ENCODE measurements at places on chromosomes 12 and 14. TPM values are rescaled to one million over a fixed set of nuclear protein-coding genes. Genes with fewer than 3 reads are reported as not detected.

- no peak for DNase-seq
These were observed 30.8 kb upstream of the CDK17 start for GRCh38 chr12:96431067-96431466.

- DNase-seq, result peak; percentile 13
These were observed at the start of gene PPFIA2 for GRCh38 chr12:81759190-81760051. Gene PPFIA2 (minus strand): TSS chr12:81759350.

GRCh38 chr12:78863482-78864402 lies 832 bp upstream of the SYT1 start:
- peak; percentile 48 for DNase-seq

DNA sequence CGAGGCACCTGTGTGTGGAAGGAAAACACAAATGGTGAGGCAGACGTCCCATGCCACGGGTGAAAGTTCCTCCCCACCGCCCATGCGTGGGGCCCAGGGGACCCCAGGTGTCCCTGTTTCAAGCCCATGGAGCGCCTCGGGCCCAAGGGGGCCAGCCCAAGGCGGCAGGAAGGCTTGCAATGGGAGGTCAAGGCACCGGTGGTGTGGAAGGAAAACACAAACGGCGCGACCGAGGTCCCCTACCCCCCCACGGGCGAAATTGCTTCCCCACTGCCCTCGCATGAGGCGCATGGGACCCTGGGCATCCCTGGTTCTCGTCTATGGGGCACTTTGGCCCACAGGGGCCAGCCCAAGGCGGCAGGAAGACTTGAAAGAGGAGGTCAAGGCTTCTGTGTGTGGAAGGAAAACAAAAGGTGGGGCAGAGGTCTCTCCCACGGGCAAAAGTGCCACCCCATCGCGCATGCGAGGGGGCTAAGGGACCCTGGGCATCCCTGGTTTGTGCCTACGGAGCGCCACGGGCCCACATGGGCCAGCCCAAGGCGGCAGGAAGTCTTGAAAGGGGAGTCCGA lies 379.4 kb downstream of the ALG10 start:
- no peak for DNase-seq

DNA sequence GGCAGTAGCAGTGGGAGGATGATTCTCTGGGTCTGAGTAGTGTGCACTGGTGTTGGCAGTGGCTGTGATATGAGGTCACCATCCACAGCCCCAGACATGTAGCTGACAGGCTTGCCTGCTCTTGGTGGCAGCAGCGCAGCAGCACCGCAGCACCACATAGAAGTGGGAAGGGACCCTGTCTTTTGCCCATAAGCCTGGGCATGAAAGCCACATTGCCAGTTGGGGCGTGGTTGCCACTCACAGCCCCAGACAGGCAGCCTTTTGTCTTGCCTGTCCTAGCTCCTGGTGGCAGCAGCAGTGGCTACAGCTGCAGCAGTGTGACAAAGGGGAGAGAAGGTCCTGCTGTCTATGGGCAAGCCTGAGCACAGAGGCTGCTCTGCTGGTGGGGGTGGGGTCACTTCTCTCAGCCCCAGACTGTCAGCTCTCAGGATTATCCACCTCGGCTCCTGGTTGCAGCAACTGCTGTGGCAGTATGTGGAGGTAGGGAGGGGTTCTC lies 71.5 kb downstream of the BRMS1L start:
- DNase-seq, result no peak

- DNase-seq, result peak; percentile 5
These were observed 164.3 kb downstream of the GRIN2B start for GRCh38 chr12:13817131-13817530.

GRCh38 chr12:26090836-26091510 lies 33.9 kb downstream of the BHLHE41 start:
- peak; percentile 43 for DNase-seq

DNA sequence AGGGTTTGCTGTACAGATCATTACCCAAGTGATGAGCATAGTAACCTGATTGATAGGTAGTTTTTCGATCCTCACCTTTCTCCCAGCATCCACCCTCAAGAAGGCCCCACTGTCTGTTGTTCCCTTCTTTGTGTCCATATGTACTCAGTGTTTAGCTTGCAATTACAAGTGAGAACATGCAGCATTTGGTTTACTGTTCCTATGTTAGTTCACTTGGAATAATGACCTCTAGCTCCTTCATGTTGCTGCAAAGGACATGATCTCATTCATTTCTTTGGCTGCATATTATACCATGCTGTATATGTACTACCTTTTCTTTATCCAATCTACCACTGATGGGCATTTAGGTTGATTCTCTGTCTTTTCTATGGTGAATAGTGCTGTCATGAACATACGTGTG lies 181.6 kb upstream of the FOXG1 start:
- DNase-seq, result no peak

DNA sequence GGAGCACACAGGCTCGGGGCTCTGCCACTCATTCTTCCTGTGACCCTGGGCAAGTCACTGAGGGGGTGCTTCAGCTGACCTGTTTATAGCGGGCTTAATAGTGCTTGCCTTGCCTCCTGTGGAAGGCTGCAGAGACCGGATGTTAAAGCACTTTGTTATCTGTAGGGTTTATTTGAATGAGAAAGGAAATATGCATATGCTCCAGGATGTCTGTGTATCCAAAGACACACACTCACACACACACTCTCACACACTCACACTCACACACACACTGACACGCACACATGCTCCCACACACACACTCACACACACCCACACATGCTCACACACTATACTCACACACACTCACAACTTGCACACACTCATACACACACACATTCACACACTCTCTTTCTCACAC lies 56.1 kb upstream of the DDX11 start:
- DNase-seq, result no peak

DNA sequence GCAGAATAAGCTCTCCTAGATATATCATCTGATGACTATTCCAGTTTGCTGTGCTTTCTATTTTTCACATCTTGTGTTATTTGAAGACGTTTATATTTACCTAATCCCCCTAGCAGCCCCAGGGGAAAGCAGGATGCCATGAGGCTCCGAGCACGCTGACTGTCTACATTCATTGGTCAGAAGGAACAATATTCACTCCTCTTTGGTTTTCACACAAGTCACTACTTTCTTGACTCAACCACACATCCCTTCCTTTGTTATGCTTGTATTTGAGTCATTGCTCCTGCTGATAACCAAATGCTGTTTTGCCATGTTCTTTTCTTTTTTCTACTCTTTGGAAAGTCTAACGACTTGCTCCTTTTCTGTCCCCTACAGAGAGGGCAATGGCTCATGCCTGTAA lies 86.5 kb upstream of the SLC38A2 start:
- DNase-seq, result peak; percentile 73

The MAP3K9 gene
- 4.5 TPM for total RNA-seq

GRCh38 chr12:2291182-2291832 lies 238.5 kb downstream of the CACNA1C start:
- DNase-seq, result peak; percentile 20

DNA sequence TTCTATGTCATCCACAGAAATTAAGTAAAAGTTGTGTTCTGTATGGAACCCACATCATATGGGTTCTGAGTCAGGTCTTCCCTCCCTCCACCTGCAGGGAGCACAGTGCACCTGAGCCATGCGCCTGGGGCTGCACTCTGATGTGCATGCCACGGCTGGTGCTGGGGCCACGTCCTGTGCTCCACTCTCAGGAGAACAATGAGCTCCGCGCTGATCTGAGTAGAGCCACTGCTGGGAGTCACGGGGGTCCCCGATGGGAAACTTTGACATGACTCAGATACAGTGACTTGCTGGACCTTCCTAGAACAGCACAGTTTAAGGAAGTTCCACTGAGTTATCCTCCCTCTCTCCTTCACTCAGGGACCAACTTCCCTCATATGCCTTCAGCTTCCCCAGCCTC lies 683.4 kb downstream of the TMEM121 start:
- no peak for DNase-seq

- no peak for DNase-seq
These were observed 75.4 kb downstream of the GRIP1 start for GRCh38 chr12:66603461-66603860.

The ENDOU gene
- not detected for total RNA-seq

GRCh38 chr14:58738189-58738836 lies 100.6 kb downstream of the DACT1 start:
- peak; percentile 86 for DNase-seq

The TBX5 gene
- 0.43 TPM for total RNA-seq

The WNT1 gene
- total RNA-seq, result not detected

GRCh38 chr14:55448141-55448614 lies 7.8 kb upstream of the TBPL2 start:
- peak; percentile 99 for DNase-seq

DNA sequence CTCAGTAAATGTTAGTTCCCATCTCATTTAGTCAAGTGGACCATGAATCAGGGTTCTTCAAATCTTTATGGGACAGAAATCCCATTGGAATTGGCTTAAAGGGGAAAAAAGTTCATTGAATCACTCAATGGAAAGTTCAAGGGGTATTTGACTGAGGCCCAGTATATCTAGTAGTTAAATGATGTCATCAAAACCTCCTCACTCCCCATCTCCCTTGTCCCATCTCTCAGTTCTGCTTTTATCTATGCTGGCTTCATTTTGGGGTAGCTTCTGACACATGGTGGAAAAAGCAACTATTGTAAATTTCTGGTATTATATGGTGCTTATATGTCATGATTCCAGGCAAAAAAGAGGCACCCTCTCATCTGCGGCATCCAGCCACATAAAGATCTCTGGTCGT lies 51.9 kb downstream of the DAAM1 start:
- DNase-seq, result no peak

DNA sequence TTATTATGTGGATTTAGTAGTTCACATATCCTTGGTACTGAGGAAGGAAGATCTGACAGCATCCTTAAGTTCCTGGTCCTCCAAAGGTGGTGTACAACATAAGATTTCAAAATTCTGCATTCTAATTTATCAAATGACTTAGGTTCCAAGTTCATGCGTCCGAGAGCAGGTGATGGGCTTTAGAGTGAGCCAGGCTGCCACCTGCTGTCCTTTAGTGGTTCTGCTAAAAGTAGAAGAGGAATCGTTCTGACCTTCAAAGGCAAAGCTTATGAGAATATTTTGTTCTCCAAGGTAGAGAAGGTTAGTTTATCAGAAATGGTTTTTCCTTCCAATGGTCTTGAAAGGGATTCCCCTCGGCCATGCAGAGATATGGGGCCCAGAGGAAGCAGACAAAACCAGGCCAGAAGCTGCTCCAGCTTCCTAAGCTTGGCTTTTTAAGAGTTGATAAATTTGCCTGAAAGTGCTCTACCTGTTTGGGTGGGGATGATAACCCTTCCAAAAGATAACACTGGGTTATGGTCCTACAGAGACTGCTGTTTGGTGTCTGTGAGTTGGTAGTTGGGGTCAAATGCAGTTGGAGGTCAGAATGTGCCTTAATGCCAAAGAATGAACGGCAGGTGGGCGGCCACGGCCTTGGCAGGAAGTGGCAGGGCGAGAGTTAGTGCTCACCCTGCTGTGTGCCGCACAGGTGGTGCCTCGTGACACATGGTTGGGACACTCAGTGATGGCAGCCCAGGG lies 29.1 kb upstream of the LRTM2 start:
- peak; percentile 54 for DNase-seq

- DNase-seq, result no peak
These were observed 198.1 kb downstream of the SEC23A start for GRCh38 chr14:38904959-38905358.

- peak; percentile 49 for DNase-seq
These were observed at the start of gene ENO2 for GRCh38 chr12:6914246-6914946. Gene ENO2 (plus strand): TSS chr12:6914580. CDS start chr12:6915833, 1,253 bp downstream.

DNA sequence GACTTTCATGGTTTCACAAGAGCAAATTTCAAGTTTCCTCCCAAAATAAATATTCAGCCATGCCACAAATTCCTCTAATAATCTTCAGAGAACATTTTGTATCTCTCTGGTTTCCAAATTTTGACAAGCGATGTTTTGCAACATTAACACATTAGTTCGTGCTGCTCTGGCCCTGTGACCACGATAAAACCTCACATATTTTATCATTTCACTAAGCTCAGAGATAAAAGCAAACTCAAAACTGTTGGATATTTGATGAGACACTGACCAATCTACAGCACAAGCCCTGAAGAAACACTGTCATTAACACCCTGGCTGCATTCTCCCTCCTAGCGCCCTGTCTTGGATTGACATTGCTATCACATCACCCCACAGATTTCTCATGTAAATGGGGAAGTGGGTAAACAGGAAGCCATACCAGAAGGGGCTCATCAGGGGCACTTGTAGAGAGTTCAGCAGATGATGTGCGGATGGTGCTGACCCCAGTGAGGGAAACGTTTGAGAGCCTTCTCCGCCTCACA lies 264.3 kb downstream of the PRKD1 start:
- no peak for DNase-seq

The IQSEC3 gene
- total RNA-seq, result not detected

The ZDHHC22 gene
- total RNA-seq, result 0.10 TPM

The RFLNA gene
- not detected for total RNA-seq

The POU6F1 gene
- total RNA-seq, result 0.26 TPM

DNA sequence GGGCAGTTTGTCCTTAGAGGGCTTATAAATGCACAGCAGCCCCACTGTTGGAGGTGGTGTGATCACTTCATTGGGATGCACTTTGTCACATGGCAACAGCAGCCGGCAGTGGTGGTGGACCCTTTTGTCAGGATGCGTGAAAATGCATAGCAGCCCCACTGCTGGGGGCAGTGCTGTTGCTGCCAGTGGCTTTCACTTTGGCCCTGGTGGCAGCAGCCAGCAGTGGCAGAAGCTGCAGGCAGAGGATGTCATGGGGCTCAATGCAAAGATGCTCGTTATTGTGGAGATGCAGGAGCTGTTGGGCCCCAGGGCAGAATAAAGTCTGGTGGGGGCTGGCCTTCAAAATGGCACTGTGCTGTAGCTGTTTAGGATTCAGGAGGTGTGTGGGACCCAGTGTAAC lies 173.0 kb upstream of the DAAM1 start:
- DNase-seq, result no peak

DNA sequence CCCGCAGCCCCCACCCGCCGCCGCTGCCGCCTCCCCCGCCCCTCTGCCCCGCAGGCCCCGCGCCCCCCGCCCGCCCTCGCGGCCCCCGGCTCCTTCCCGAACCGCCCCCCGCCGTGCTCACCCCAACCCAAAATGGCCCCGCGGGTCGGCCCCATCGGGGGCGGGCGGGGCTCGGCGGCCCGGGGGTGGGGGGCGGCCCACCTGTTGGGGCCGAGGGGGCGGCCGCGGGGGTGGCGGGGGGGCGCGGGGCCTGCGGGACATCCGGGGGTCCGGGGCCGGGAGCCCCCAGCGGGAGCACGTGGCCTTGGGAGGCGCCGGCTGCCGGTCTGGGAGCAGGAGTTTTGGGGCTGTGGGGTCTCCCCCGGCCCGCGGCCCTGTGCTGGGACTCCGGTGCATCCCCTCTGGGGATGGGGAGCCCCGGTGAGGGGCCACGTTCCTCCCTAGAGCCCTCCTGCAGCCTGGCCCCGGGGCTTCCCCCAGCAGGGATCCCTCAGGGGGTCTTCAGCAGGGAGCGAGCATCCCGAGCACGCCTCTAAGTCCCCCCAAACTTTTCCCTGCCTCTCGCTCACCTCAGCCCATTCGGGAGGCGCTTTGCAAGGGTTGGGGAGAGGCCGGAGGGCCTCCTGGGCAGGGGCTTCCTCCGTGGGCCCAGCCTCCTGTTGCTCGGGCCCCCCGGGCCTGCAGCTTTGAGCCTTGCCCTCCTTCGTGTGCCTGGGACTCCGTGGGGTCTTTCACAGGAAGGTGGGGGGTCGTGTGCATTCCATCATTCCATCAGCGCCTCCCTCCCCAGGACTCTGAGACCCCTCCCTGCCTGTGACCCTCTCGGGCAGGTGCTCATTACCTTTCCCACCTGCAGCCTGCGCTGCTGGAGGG lies 710 bp downstream of the MTA1 start:
- DNase-seq, result no peak

The BICDL1 gene
- total RNA-seq, result not detected

The GNB3 gene
- 1.6 TPM for total RNA-seq

- DNase-seq, result no peak
These were observed 636 bp downstream of the ZFYVE21 start for GRCh38 chr14:103716091-103716801.

- no peak for DNase-seq
These were observed 191.9 kb downstream of the RAD51B start for GRCh38 chr14:68011406-68012028.

All from HT1080 (cell line).